ENCODE measurements at places on chromosomes 16 and 17.
A peak's percentile ranks its signal among the peaks of the same experiment; 100 is the strongest.

DNA sequence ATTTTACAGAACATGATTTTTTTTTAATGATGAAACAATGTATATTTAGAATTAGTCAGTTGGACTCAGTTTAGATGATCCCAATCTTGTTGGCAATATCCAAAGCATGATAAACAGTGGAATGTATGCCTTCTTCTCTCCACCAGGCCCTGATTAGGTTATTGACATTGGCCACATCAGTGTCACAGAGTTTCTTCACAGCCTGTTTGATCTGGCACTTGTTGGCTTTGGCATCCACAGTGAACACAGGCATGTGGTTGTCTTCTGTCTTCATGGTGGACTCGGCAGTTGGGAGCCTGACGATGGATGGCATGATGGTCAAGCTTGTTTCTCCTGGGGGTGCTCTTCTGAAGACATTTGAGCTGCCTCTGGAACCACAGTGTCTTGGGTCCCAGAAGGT, 317.5 kb downstream of the PMP22 start:
- DNase-seq: no peak

DNA sequence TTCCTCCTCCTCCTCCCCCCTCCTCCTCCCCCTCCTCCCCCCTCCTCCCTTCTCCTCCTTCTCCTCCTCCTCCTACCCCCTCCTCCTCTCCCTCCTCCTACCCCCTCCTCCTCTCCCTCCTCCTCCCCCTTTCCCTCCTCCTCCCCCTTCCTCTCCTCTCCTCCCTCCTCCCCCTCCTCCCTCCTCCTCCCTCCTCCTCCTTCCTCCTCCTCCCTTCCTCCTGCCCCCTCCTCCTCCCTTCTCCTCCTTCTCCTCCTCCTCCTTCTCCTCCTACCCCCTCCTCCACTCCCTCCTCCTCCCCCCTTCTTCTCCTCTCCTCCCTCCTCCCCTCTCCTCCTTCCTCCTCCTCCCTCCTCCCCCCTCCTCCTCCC, 6.6 kb upstream of the PDP2 start:
- DNase-seq: no peak

- no peak for DNase-seq
Observed at GRCh38 chr16:7946142-7946541, 613.5 kb downstream of the RBFOX1 start.

- DNase-seq: no peak
Observed at GRCh38 chr17:51888816-51889215, 269.7 kb downstream of the CA10 start.

- no peak for DNase-seq
Observed at GRCh38 chr16:4833584-4833983, 13.5 kb downstream of the GLYR1 start.

GRCh38 chr17:1541367-1541904, 21.2 kb downstream of the PITPNA start:
- DNase-seq: no peak

- no peak for DNase-seq
Observed at GRCh38 chr17:55451758-55452138, 30.1 kb upstream of the MMD start.

- DNase-seq: peak; percentile 11
Observed at GRCh38 chr16:67967183-67967957, 1.1 kb downstream of the SLC12A4 start.

- DNase-seq: no peak
Observed at GRCh38 chr17:49247944-49248343, 17.4 kb upstream of the PHOSPHO1 start.

DNA sequence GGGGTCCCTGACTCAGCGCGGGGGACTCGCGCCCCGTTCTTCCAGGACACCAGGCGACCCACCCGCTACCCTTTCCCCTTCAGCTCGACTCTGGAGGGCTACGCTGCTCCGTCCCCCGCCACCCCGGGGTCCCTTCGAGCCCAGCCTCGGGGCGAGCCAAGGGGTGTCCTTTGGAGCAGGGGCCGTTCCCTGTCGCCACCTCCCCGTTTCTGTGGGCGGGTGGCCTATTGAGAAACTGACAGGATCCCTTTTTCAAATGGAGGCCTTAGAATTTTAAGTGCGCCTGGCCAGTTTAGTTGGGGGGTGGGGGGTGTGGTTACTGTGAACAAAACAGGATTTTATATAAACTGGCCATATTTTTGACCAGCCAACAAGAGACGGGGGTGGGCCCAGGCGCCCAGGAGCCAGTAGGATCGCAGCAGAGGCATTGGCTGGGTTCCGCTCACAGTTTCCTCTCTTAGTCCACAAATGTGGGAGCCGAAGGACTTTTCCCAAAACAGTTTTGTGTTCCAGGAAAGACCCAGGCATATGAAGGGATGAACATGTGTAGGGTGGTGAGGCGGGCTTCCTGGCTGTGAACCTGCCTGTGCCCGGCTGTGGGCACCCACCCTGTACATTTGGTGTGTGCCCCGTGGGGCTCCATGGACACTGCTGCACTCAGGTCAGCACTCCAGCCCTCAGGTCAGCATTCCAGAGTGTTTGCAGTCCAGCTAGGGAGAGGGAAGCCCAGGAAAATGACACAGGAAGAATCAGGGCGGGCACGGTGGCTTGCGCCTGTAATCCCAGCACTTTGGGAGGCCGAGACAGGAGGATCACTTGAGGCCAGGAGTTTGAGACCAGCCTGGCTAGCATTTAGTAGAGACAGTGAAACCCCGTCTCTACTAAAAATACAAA, 722 bp upstream of the TIMP2 start:
- DNase-seq: no peak

GRCh38 chr17:57902117-57902799, 52.4 kb upstream of the MRPS23 start:
- DNase-seq: no peak

DNA sequence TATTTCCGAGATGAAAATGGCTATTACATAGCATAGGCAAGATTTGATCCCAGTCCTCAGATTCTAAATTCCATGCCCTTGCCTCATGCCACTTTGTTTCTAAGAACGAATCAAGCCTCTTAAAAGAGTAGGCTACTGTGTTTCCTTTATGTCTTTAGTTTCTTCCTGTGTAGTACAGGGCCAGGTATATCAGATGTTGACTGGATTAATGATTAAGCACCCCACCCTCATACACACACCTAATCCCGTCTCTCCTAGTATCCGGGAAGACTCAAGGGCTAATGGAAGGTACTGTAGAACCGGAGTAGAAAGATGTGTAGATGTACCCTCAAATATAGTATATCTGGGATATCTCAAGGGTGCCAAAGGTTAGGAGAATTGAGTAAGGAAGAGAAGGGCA, 6.7 kb downstream of the TOM1L1 start:
- no peak for DNase-seq

DNA sequence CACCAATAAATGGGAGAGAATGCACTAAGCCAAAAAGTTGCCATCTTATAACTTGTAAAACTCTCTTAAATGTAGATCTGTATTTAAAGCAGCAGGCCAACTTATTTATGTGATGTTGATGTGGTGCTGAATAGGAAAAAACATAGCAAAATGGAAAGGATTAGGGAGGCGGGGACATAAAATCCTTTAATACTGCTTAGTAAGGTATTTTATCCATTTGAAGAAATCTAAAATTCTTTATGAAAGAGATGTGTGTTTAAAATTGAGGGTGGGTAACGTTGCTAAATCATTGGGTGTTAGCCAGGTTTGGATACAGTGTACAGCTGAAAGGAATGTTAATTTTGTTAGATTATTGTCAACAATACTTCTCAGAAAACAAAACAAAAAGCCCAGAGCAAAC, 14.3 kb downstream of the SNTB2 start:
- no peak for DNase-seq

GRCh38 chr17:63364944-63365343, 81.2 kb downstream of the CYB561 start:
- DNase-seq: no peak

- DNase-seq: no peak
Observed at GRCh38 chr17:80413771-80414507, 1.0 kb upstream of the ENDOV start.

DNA sequence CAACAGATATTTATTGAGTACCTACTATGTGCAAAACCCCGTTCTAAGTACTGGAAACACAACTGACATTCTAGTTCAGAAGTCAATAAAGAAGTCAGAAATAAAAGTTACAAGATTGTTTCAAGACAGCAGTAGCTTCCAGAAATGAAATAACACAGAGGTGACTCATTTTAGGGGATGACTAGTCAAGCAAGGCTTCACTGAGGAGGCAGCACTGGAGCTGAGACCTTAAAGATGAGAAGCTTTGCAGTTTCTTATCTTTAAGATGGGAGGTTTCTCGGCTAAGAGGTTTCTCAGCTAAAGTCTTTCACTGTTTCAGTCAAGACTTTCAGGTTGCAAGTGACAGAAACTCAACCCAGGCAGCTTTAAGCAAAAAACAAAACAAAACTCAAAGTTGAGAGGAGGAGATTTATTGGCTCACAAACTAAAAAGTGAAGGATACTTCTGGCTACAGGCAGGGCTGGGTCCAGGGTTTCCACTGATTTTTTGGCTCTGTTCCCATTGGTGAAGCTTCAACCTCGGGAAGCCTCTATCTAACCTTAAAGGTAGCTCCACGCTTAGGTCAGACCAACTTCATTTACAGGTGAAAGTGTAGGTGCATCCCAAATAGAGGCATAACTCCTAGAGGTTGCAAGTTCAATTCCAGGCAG, 7.4 kb upstream of the MMP2 start:
- DNase-seq: no peak

- DNase-seq: no peak
Observed at GRCh38 chr17:11622492-11622891, 24.2 kb downstream of the DNAH9 start.
